Astrocyte (in vitro differentiated cells and primary cell): ENCODE measurements at places on chromosomes 4 and X.
A peak's percentile ranks its signal among the peaks of the same experiment; 100 is the strongest.

DNA sequence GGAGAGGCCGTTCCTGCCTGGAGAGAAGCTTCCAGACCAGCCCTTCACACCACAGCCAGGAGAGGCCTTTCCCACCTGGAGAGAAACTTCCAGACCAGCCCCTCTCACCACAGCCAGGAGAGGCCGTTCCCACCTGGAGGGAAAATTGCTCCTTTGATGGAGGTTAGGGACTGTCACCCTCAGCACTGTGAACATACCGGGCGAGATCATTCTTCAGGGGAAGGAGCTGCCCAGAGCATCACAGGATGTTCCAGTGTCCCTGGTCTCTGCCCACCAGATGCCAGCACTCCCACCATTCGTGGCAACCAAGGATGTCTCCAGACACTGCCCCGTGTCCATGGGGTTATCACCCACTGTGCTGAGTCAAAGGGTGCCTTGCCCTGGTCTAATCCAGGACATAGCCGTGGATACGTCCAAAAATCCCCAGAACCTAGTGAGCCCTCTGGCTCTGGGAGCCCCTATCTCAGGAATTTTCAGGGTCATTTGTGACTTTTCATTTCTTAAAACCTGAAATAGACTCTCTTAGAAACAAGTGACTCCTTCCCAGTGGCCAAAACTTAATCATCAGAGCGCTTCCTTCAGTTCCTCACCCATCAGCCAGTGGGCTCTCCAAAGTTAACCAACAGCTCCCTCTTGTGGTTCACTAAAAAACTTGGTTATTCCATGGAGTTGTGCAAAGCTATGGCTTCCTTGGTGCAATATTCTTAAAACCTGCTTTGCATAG, 80.2 kb downstream of the CRMP1 start:
- peak; percentile 41 for DNase-seq

GRCh38 chrX:124726881-124727280, 380.5 kb downstream of the SH2D1A start:
- no peak for DNase-seq

- peak; percentile 23 for DNase-seq
These were observed 600.7 kb downstream of the CCSER1 start for GRCh38 chr4:90727938-90728337.

DNA sequence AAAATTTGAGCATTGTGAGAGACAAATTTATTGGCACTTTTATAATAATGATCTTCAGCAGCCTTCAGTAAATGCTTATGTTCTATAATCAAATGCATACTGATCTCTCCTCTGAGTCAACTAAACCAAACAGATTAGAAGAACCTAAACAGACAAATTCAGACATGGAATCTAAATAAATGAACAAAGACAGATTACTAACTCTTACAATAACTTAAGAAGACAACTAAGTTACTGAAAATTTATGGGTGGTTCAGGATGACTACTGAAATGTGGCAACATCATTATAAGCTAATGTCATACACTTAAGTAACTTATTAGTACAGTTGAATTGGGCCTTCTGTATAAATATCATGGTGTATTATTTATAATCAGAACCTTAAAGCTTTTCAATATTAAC, 127.3 kb downstream of the NEK1 start:
- peak; percentile 43 for DNase-seq

- DNase-seq: no peak
These were observed 272.1 kb upstream of the AGTR2 start for GRCh38 chrX:115898382-115899001.

- DNase-seq: no peak
These were observed 81.2 kb upstream of the GPM6B start for GRCh38 chrX:13898083-13898482.

GRCh38 chr4:176742211-176742610, 50.5 kb downstream of the VEGFC start:
- DNase-seq: no peak

- DNase-seq: no peak
These were observed 307.1 kb upstream of the CPXCR1 start for GRCh38 chrX:88439935-88440334.

DNA sequence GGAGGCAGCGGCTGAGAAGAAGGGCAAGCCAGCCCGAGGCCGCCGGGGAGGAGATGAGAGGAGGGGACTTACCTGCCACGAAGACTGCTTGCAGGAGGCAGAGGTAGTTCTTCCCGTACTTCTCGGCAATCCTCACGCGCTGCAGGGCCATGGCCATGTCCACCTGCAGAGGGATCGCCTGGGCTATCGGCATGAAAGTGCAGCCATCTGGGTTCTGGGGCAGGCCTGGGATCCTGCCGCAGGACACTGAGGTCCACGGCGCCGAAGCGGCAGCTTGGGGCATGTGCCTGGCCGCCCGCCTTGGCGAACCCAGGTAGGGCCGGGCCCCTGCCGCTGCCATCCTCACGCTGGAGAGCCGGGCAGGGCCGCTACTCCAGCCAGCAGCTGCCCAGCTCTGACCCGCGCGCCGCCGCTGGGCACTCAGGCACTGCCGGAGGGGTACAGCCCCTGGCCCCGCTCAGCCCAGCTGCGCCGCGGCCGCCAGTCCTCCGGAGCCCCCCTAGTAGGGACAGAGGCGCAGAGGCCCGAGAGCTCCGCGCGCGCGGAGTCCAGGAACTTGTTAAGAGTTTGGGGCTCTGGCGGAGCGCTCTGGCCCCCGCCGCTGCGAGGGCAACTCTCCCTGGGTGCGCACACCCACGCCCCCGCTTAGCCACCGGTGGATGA, 16.0 kb downstream of the MCF2 start:
- DNase-seq: no peak

- no peak for DNase-seq
These were observed 21.1 kb downstream of the NOP14 start for GRCh38 chr4:2942037-2942531.

DNA sequence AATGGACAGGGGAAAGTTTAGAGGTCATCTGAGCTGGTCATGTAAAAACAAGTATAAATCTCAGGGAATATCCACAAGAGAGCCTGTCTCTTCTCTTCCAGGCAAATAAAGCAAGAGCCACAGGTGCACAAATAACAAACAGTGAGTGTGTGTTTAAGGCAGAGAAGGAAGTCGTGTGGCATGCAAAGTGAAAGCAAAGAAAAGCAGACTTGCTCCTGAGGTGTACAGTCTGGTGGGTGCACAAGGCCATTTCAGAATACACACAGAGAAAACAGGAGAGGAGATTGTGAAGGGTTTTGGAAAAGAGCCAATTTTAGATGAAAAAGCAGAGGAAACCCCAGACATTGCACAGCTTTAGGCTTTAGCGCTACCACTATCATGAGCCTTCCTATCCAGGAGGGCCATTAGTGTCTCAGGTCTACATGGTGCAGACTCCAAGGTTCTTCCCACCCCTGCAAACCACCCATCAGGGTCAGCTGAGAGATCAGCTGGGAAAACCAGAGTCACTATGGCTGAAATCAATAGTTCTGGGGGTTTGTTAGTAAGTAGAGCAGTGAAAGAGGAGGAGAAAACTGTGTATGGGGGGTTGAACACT, 355.8 kb downstream of the KLHL4 start:
- DNase-seq: no peak

- no peak for DNase-seq
These were observed 195.3 kb upstream of the LNX1 start for GRCh38 chr4:53786632-53787031.

GRCh38 chrX:74272230-74272629, 31.8 kb upstream of the ZCCHC13 start:
- no peak for DNase-seq

- no peak for DNase-seq
These were observed 70.2 kb upstream of the EFNB1 start for GRCh38 chrX:68758671-68759070.

DNA sequence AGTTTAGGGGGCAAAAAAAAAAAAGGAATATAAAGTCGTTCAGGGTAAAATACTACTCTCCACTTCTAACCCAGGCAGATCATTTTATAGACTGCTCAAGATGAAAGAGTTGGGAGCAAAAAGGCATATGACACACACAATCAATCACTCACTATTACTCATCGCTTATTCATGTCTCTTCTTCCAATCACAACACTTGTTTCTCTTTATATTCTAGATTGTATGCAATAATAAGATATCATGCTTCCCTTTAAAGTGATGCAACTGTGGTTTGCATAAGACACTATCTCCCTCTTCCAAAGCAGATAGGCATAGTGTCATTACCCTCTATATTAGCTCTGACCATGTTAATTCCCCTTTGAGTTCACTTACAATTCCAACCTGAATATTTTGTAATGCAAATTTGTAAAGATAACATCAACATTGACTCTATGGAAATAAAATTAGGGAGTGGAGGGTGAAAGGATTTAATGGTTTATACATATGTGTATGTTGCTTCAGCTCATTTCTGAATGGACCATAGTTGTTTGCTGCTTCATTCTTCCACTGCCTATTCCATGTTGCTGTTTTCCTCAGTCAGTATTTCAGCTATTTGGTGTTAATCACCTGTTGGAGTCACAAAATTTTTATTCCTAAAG, 154.9 kb upstream of the EPHA5 start:
- DNase-seq: peak; percentile 75

DNA sequence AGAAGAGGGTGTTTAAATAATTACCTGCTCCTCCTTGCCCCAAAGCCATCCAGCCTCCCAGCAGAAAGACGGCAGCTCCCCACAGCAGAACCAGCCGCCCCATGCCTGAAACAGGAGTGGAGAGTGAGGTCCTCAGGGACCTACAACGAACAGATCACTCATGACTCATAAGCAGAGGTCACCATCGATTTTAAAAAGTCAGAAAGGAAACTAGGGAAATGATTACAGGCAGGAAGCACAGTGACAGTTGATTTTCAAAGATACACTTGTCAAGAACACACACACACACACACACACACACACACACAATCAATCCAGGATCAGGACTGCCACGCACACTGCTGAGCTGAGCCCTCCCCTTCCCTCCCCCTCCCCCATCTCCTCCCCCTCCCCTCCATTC, at the start of gene CRLF2:
TSS of gene CRLF2 (minus strand) at position 118 of the 400 bp plus-strand sequence. CDS start at position 103, 15 bp downstream.
- no peak for DNase-seq

GRCh38 chr4:100290585-100290984, 100.3 kb upstream of the DDIT4L start:
- peak; percentile 37 for DNase-seq

DNA sequence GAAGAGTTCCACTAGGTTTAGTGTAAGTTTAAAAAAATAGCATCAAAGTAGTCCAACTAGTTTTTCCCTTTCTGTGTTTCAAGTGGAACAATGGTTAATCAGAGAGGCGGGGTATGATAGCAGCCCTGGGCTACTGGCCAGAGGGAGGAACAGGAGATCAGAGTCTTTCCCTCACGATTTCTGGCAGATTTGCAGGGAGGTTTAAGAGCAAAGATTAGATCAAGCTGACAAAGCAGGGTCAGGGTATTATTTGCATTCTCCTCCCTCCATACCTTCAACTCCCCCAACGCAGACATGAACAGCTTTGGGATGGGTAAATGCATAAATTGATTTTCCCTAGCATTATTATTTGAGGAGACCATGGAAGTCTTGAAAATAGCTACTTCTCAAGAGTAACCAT, 277.6 kb upstream of the DIAPH2 start:
- peak; percentile 11 for DNase-seq

DNA sequence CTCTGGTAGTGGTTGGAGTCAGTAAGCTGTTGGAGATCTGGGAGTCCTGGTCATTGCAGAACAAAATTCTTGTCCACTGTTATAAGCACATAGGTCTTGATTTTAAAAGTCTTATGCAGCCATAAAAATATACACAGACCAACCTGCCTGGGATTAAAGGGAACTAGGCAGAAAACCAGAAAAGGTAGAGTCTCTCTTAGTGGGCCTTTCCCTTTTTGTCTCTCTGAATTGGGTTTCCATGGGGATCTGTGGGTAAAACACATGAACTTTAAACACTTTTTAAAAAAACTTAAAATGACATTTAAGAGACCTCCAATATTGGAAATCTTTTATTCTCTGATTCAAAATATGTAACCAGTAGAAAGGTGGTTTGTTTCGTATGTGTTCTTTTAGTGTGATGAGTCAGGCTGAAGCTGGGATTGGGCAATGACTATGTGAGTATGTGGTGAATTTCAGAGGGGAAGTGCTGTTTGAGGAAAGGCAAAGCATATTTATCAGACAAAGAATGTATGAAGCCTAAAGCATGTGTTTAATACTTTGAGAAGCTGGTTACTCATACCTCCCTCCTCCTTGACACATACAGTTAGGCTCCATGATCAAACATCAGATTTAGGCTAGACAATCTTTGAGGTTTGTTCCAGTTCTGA, 29.6 kb downstream of the SLC16A2 start:
- DNase-seq: peak; percentile 95

DNA sequence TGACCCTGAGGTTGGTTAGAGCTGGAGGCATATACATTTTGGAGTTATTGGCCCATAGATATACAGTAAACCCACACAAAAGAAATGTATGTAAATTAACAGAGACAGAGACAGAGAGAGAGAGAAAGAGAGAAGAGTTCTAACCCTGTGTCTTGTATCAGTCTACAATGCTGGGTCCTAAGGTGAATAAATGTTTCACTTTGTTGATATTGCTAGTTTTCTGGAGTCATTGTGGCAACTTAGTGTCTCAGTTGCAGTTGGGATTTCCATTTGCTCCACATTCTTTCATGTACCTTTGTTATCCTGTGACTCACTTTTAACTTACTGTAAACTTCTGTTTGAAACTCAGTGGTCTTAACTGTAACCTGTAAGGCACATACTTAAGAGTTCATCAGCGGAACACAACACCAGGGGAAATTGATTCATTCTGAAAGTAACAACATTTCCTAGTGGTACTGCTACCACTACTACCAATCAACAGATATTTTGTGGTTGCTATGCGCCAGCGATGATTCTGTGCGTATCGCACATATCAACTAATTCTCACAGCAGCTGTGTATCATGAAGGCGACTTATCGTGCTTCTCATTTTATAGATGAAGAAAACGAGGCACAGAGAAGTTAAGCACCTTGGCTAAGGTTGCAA, 38.5 kb upstream of the ETDA start:
- DNase-seq: no peak

DNA sequence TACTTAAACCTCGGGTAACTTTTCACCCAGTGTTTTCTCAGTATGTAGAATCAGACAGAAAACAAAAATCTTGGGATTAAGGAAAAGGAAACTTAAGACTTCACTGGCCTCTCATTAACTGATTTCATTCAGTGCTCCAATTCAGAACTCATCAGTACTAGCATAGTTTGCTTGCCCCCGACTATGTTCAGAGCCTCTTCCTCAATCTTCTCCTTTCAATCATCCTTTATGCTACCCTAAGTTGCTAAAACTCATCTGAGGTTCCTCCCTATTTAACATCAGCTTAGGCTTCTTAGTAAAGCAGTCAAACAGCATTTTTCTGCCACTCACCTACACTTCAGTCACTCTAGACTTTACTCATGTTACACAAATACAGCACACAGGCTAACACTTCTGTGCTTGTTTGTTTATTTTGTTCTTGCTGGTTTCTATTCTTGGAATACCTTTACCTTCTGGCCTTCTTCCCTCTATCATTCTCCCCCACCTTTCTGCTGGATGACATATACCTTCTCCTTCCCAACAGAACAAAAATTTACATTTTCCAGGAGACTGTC, 163.0 kb upstream of the TLL1 start:
- no peak for DNase-seq

- no peak for DNase-seq
These were observed 41.5 kb downstream of the CBLL2 start for GRCh38 chrX:22314211-22314610.

- DNase-seq: no peak
These were observed 226.9 kb upstream of the ANXA3 start for GRCh38 chr4:78324625-78325024.
